Fibroblast of skin of right biceps (primary cell): ENCODE measurements at places on chromosomes 12 and 14.

- no peak for DNase-seq
Measured at GRCh38 chr12:48954841-48955501, 2.3 kb downstream of the ARF3 start.

DNA sequence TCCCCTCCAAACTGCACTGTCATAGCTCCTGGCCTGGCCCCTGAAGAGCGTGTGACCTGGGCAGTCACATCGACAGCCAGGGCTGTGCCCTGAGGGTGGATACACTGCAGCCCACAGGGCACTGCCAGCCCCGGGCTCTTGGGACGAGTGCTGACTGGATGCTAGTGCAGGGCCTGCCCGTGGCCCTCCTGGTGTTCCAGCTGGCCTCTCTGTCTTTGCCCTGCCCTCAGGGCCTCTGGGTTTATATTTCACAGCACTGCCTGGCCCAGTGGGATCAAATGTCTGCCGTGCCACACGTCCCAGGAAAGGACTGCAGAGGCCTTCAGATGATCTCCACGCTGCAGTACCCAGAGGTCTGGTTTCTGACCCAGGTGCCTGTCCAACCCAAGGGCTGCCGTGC is 10.1 kb upstream of the CCDC197 start:
- no peak for DNase-seq

DNA sequence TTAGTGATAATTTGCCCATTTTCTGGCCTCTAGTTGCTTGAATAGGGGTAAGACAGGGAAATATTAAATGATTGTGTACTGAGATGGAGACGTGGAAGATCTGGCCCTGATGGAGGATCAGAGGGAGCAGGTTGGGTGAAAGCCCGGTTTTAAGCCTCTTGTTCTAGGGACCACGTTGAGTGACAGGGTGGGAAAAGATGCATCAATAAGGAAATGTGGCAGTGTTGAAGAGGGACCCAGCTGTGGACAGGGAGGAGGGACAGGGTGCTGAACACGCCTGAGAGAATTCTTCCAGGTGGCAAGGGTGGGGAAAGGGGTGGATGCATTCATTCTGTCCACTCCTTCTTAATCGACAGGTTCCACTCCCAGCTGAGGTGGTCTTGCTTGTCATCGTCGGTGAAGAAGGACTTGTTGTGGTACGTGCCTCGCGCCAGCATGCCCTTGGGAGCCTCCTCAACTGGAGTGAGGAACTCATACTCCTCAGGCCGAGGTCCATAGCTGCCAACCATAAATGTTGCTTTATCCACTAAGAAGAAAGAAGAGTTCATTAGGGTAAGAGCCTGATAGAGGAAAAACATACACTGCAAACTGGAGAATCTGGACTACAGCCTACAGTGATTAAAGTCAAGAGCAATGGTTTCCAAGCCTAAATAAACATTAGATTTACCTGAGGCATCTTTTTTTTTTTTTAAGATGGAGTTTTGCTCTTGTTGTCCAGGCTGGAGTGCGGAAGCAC is 4.0 kb upstream of the ERP27 start:
- DNase-seq = no peak

DNA sequence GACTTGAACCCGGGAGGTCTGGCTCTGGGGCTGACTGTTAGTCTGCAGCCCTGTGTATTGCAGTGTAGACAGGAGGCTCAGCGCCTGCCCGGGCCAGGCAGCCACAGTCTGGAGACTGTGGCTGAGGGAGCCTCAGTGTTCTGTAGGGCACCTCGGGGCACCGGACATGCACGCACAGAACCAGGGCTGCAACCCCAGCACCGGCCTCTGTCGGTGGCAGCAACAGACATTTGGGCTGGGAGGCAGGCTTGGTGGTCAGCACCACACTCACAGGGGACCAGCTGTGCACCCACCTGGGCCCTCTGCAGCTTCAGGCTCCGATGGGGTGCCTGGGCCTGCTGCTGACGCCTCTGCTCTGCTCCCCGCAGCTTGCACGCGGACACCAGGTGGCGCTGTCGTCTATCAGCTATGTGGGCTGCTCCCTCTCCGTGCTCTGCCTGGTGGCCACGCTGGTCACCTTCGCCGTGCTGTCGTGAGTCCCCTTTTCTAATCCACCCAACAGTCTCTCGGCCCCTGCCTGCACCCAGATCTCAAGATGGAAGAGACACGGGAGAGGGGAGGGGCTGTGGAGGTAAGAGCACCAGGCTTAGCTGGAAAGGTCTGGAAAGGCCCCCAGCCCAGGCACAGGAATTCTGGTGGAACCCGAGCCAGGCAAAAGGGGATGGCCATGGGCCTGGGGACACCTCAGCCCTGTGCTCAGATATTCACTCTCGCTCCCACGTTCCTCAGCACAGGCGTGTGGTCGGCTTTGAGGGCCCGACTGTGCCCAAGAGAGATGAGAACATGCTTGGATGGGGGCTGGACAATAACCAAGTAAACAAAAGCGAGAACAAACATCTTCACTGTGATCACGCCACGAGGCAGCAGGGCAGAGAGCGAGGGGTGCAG is 151.0 kb downstream of the ADGRD1 start:
- DNase-seq = peak; percentile 65

DNA sequence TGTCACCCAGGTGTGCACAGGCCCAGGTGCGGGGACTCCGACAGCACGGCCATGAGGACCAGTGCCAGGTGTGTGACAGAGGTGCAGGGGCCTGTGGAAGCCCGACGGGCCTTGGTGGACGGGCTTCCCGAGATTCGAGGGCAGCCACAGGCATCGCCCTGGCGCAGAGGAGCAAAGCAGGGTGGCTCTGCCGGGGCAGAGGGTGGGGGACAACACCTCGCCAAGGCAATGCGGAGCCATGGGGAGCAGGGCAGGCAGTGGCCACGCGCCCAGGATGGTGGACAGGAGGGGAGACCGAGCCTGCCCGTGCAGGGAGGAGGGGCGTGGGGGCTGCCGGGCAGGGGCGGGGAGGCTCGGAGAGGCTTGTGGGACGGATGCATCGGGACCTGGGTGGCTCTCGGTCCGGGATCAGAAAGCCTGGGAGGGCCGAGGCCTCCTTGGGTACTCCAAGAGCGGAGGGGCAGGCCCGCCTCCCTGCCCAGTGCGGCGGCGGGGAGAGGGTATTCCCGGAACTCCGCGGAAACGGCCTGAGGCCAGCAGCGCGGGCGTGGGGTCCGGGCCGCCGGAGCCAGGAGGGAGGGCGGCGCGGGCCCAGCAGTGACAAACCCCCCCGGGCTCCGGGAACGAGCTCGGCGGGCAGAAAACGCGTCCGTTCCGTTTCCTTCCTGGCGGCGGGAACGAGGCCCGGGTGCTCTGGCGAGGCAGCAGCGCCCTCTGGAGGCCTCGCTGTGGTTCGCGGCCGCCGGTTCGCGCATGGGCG is 1.6 kb downstream of the TMEM121 start:
- peak; percentile 77 for DNase-seq

- no peak for DNase-seq
Measured at GRCh38 chr12:131818821-131819585, 9.2 kb upstream of the MMP17 start.

DNA sequence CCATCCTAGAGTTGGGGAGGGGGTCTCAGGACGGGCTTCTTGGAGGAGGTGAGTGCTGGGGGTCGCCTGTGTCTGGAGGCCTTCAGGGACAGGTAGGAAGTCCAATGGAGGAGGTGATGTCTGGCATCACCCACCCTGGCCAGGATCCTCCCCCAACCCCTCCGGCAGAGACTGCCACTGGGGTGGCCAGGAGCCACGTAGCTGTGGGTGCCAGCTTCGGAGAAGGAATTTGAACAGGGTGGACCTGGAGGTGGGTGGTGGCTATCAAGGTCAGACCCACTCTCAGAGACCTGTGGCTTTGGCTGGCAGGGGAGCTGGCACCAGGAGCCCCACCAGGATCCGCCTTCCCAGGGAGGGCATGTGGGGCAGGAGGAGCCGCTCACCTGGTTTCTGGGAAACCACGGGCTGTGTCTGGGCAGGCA is 9.1 kb downstream of the CEP170B start:
- DNase-seq = no peak

GRCh38 chr12:50564237-50564947 is 59.6 kb downstream of the DIP2B start:
- DNase-seq = no peak

- no peak for DNase-seq
Measured at GRCh38 chr12:83168751-83169150, 482.0 kb downstream of the TMTC2 start.

DNA sequence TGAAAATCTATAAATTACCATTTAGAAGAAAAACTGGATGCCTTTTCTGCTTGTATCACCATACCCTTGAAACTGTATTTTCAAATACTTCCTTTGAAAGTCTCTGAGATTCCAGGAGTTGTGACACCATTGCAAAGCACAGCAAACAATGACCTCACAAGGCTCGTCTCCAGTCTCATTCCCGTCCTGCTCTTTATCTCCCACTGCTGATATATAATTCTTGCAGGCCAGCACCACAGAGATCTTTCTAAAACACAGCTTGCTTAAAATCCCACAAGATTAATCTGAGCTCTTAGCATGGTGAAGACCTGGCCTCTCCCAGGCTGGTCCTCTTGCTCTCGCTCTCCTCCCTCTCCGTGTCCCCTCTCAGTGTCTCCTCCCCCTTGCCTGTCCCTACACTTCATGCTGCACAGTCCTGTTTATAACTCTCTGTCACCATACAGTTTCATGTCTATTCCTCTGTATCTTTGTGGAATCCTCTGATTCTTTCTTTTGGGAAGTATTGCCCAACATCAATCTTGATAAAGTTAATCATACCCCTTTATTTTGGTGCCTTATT is 51.8 kb downstream of the ZFYVE21 start:
- no peak for DNase-seq

DNA sequence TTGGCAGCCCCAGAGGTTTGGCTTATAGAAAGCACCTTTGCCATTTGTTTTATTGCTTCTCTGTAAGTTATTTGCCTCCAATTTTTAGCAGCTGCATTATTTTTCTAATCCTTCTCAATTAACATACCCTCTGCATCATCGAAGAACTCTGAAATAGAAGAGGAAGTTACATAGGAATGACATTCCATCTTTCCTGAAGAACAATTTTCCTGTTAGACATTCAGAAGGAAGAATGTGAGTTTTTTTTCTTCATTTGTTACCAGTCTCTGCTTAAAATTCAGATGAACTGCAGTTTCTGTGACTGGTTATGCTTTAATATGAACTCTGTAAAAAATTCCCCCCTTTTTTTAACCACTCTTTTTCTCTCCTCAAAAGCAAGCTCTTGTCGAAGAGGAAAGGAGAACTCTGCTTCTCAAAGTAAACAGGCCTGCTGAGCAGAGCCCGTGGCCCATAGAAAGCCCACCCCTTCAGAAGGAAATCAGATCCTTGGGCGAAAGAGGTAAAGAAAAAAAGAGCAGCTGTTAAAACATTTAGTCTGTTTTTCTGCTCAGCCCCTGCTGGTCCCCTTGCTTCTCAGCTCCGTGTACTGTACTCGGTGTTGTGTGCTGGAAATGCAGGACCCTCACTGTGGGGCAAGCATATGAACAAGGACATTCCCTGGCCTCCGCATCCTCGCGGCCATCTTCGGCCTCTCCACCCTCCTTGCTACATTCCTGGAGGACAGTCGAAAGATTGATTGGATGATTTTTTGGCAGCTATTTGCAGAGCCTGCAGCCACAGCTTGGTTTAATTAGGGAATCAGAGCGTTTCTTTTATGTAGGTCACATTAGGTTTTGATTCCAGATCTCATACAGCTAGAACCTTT is 164.4 kb upstream of the LRIG3 start:
- DNase-seq = peak; percentile 94

DNA sequence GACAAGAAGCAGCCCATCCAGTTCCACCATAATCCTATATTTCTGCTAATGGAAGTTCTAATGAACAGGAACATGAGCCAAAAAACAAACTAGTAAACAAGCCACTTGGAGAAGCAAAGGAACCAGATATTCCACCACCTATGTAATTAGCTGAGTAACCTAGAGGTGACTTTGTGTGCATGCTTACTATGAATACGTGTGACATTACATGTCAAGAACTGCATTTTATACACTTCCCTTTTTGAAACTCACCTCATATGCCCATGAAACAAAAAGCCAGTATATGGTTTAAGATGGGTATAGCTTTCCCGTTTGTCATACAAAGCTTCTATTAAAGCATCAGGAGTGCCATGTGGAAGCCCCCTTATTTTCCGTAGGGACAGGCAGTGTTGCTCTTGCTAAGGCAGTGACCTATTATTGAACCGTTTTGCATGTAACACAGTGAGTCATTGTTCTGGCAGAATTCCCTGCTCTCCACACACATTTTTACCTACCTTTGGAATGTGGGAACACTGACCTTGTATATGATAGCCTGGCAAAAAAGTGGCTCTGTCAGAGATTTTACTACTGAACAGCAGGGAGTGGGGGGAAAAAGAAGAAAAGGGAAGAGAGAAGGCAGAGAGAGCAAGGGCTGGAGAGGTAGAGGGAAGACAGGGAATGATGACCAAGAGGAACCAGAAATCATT is 34.8 kb upstream of the FRMD6 start:
- peak; percentile 97 for DNase-seq

- no peak for DNase-seq
Measured at GRCh38 chr12:45354399-45354798, 138.5 kb downstream of the ANO6 start.

- DNase-seq = peak; percentile 93
Measured at GRCh38 chr14:75295061-75295461, 16.4 kb downstream of the FOS start.

DNA sequence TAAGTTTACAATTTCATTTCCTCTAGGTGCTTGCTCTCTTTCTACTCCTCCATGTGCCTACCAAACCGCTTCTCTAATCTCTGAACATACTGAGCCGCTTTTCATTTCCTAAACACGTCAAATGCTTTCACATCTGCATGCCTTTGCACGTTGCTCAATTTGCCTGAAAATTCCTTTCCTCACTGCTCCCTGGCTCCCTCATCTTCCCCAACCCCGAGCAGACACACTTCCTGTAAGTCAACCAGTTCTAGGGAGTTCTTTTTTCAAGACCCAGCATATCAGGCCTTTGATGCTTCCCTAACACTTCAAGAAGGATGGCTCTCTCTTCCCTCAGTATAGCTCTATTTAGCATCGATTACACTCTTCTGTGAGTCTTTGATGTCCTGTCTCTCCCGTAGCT is 50.3 kb downstream of the LMO3 start:
- peak; percentile 55 for DNase-seq

- no peak for DNase-seq
Measured at GRCh38 chr12:53736592-53736991, 9.3 kb upstream of the CALCOCO1 start.

- peak; percentile 71 for DNase-seq
Measured at GRCh38 chr14:104977681-104978653, at the start of gene AHNAK2. TSS of gene AHNAK2 (minus strand) at chr14:104978374. CDS start at chr14:104978237, 137 bp downstream.

DNA sequence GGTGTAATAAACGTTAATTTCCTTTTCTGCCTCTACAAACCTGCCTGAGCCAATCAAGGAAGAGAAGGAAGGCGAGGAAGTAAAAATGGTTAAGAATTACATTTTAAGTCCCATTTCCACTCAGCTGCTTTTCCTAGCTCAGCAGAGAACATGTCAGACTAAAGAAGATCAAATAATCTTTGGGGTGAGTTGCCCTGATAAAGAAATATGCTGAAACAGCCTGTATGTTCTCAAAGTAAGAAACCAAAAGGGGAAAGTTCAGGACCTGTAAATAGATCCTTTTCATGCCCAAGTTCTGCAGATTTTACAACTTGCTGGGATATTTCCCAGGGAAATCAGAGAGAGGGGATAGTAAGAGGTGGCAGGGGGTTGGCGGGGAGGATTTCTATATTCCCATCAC is 55.5 kb downstream of the PHLDA1 start:
- DNase-seq = no peak
